Right lung (tissue), 10 donors: ENCODE measurements at places on chromosomes 3 and 15.

DNA sequence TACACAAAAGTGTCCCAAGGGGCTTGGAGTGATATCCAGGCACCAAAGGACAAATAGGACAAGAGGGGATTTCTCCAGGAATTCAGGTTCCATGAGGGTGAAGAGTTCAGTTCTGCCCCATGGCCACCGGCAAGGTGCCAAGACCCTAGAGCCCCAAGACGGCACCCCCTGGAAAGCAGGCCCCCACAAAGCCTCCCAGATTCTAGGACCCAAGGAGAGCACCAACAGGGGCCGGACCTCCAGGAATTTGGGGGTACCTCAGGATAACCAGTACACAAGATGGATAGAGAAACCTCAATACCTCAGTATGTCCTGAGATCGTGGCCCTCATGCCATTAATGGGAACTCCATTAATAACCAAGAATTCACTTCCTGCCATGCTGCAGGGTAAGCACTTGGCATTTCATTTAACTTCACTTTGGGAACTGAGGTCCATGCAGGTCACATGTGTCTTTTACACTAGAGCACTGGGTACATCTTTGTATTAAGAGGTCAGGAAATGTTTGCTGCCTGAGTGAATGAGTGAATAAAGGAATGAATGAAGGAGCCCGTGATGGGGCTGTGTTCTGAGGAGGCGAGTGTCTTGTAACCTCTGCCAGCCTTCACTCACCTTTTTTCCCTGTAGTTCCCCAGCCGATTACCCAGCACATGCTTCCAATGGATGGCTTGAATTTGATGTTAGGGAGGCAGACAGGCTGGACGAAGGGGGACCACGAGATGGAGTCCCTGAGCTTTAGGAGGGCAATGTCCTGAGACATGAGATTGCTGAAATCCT, 15.5 kb upstream of the PRSS50 start:
- DNase-seq = no peak

- DNase-seq = no peak
Observed at GRCh38 chr3:14266361-14266760, 87.7 kb downstream of the LSM3 start.

DNA sequence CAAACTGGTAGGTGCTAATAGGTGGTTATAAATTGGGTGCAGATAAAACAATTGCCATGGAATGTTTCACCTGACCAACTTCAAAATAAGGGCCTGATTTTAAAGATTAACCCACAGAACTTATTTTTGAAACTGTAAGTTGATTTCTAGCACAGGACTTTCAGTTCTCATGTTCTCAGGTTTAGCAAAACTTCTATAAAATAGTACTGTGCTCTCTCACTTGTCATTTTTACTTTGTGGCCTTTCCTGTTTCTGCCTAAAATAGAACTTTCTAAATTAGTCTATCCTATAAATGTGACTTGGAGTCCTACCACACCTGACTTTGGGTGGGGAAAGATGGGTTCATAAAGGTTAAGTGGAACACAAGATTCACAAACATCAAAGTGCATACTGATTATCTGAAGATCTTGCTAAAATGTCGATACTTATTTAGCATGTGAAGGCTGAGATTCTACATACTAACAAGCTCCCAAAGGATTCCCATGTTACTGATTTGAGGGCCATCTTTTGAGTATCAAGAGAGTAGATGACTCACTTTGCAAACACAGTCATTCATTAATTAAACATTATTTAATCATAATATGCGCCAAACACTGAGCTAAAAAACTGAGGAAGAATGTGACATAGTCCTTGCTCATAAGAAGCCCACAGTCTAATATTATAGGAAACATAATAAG, 38.6 kb downstream of the BTLA start:
- no peak for DNase-seq

DNA sequence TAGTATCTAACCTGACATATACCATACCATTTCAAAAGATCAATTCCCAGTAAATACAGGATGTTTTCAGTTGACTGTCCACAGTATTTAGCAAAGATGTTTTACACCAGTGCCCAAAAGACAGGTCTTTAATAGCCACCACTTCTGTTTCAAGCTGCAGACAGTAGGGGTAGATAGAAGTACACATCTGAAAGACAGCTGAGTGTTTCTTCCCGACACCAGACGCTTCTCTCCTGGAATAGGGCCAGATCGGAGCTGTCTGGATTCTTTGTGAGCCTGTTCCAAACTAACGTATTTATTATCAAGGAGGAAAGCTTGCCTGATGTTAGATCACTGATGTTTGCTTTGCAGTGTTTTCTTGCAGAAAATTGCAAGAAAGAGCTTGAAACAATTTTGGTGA, 136.1 kb upstream of the RBMS3 start:
- DNase-seq = peak; percentile 62

- DNase-seq = peak; percentile 82
Observed at GRCh38 chr3:20041197-20041780, 1.0 kb downstream of the KAT2B start.

GRCh38 chr3:56737006-56737405, 53.9 kb upstream of the TASOR start:
- DNase-seq = no peak

- DNase-seq = no peak
Observed at GRCh38 chr3:32056559-32057290, 49.7 kb upstream of the GPD1L start.

GRCh38 chr3:103609472-103609871, 1174.7 kb downstream of the ZPLD1 start:
- DNase-seq = no peak

DNA sequence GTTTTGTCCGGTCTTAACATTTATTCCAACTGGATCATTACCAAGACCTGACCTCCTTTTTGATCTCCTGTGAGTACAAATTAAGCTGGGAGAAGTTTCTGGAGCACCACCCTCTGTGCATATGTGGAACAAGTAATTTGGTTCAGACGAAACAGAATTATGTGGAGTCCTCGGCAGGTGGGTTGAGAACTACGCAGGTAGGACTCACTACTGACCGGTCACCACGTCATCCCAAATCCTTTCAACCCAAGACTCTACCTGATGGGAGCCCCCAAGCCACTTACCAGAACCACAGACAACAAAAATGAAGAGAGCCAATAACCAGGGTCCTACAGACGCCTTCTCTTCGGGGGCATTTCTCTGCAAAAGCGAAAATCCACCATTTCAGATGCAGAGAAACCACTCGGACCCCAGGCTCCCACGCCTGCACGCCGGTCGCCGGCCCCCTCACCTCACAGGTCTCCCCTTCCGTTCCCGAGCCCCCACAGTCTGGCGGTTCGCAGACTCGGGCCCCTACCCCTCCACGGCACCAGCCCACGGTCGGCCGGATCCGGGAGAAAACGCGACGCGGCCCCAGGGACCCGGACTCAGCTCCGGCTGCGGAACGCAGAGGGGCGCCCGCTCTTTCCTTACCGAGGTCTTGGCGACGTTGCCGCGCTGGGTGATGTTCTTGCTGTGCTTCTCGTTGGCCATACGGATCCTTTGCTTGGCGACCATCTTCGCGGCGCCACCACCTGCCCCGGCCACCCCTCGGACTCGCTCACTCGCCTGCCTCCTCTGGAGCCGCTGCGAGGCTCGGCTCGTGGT, 674 bp downstream of the SERP1 start:
- peak; percentile 32 for DNase-seq

DNA sequence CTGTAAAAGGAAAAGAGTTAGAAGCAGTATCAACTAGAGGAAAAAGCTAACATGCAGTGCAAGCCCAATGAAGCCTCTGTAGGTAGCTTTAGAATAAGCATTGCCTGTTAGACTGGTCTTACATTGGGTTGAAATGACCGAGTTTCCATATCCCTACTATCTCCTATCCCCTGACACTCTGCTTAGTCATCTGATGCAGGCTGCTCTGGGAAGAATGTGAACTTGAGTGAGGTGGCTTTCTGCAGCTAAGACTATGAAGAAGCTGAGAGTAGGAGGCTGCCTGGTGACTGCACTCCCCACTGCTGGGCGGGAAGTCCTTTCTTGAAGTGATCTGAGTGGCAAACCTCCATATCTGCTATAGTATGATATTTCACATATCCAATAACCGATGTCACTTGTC, 64.7 kb downstream of the OXSM start:
- no peak for DNase-seq

GRCh38 chr15:51223771-51224229, 114.6 kb downstream of the CYP19A1 start:
- DNase-seq = no peak

DNA sequence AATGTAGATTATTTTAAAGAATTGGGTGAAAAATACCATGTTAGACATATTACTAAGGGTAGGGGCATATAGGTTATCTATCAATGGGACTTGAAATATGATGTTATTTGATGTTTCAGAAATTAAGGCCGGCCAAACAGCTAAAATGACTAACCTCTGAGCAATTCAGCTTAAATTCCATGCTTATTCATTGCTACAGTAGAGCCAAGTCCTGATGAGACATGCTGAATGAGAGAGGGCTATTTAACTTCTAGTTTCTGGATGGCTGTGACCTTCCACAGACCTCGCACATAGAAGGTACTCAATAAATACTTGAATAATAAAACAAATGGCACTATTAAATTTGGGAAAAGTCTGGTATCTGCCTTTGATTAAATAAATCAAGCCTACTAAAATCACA, 175.6 kb upstream of the WNT5A start:
- no peak for DNase-seq
